ENCODE measurements at places on chromosomes 5 and 9.
A peak's percentile ranks its signal among the peaks of the same experiment; 100 is the strongest.

DNA sequence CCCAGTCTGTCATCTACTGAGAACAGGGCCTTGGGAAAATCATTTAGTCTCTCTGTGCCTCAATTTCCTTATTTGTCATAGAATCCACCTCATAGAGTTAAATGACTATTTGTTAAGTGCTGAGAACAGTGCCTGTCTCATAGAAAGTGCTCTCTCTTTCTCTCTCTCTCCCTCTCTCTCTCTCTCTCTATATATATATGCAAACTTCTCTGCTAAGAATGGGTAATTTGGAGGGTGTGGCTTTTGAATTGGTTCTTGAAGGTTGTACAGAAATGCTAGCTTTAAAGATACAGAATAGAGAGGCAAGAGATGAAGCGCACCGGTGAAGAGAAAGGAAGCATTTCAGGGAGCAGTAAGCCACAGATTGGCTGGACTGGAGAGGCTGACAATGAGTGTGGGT is 197.4 kb downstream of the FBN2 start:
- no peak for DNase-seq

DNA sequence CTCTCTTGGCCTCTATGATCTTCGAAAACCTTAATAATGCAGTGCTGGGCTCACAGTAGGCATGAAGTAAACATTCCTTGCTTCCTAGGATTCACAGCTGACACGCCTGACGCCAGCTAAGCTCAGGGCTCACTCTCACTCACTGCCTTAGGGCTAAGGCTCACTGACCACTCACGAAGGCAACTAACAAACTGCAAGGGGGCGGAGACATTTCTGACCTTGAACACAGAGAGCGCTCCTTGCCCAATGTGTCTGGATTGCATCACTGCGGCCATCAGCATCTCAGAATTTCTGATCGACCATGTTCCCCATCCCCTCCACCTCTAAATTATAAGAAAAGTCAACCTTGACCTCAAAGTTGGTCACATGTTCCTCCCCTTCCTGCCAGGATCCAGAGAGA is 372.6 kb downstream of the EBF1 start:
- no peak for DNase-seq

- DNase-seq: no peak
Observed at GRCh38 chr9:35236692-35237091, 74.9 kb downstream of the UNC13B start.

DNA sequence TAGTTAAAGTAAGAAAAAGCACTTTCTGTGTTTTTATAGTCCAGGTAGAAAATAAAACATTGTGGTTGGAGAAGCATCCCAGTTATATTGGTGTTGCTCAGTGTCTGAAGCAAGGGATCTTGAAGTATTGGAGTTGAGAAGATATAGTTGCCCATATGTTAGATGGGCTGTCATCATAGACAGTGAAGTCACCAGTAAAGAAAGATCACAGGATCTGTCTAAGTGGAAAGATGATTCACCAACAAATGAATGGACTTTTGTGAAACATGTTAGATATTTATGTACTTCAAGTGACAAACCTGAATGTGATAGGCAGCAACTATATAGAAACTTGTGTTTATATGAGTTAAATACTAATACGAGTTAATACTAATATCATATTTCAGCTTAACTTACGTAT is 11.7 kb downstream of the OGN start:
- peak; percentile 10 for DNase-seq

- no peak for DNase-seq
Observed at GRCh38 chr9:3894772-3895171, 369.0 kb upstream of the RFX3 start.

GRCh38 chr5:172420235-172420939 is 33.9 kb downstream of the SH3PXD2B start:
- DNase-seq: peak; percentile 84

DNA sequence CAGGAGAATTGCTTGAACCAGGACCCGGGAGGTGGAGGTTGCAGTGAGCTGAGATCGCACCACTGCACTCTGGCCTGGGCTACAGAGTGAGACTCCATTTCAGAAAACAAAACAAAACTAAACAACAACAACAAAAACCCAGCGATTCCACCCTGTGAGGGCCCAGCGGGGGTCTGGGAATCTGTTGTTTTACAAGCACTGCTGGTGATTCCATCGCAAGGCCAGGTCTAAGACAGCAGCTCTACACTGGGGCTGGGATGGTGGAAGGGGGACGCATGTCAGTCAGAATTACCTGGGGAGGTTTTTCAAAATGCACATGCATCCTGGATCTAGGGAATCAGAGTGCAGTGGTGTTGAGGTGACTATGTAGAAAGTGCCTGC is 90.9 kb downstream of the ANKRD55 start:
- DNase-seq: no peak

GRCh38 chr5:134664448-134664847 is 15.9 kb downstream of the SEC24A start:
- no peak for DNase-seq

GRCh38 chr5:139100825-139101224 is 97.3 kb downstream of the SIL1 start:
- DNase-seq: no peak

- DNase-seq: peak; percentile 90
Observed at GRCh38 chr5:141513627-141514329, 24.9 kb downstream of the PCDHGC5 start.

DNA sequence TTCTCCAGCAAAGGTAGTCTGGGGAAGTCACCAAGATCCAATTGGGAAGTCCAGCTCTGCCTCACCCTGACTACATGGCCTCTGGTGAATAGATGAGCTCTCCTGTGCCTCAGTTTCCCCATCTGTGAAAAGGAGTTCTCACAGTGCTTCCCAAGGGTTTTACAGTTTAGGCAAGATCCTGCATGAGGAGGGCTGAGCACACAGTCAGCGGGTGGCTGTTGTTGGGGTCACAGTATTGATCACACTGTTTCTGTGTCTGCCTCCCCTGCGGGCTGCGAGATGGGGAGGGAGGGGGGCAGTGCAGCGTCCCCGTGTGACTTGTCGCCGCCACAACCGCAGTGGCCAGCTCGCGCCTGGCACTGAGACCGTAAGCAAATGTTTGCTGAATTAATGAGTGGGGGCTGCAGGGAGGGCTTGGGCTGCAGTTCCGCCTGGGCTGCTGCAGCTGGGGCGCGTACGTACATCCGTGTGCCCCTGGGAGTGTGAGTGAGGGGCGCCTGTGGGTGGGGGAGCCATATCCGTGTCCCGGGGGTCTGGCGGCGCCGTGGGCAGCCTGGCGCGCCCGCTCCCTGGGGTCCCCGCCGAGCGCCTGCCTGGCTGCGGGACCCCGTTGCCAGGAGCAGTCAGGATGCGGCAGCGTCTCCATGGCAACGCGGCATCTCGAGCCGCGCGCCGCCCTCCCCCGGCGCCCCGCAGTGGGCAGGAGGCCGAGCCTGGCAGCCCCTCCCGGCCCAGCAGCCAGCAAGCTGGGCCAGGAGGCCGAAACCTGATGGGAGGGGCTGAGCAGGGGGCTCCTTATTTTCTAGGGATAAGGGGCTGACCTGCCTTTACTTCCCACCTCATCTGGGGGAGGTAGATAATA is 31.4 kb upstream of the PSD2 start:
- DNase-seq: no peak

DNA sequence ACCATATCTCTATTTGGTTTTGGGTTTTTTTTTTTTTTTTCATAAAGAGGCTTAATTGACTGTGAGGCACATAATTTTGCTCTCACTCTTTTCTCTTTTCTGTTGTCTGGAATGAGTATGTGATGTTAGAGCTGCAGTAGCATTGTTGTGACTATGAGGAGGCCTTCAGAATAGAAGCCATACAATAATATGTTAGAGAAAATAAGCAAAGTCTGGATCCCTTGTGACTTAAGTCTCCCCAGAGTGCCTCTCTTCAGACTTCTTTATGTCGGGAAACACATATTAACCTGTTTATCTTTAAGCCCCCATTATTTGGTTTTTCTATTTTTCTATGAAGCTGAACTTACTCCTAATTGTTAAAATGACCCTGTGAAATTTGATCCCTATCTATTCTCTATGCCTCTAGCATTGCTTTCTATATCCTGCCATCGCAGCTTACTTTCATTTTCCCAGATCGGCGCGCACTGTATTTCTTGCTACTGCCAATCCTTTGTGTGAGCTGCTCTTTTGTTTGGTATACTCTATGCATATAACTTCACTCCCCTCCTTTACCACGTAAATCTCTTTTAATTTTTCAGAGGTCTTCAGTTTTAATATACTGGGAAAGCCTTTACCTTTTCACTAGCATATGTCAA is 372.5 kb upstream of the KCNN2 start:
- no peak for DNase-seq

GRCh38 chr5:121199216-121199999 is 652.3 kb upstream of the FTMT start:
- DNase-seq: no peak

DNA sequence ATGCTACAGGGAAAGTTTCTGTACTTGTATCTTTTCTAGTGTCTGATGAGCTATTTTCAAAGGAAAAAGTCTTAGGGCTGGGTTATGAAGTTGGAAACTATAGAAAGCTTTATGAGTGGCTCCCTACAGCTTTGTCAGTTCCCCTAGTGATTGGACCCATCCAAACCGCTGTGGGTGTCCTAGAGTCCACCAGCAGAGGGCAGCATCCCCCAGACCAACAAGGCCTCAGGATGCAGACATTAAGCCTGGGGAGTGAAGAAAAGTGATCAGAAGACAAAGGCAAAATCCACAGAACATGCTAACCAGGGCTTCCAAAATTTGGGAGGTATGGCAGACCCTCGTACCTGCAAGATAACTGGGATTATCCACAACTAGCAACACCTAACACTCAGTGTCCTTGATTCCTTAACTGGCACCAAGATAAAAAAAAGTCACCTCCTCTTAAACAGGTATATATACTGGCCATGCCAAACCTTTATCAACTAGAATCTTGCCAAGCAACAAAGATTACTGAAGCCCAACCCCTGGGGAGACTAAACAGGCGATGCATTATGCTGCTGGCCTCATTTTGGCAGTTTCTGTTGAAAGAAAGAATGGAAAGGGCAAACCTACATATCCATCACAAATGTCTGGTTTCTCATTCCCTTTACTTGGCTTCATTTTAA is 110.4 kb upstream of the NR5A1 start:
- peak; percentile 68 for DNase-seq

DNA sequence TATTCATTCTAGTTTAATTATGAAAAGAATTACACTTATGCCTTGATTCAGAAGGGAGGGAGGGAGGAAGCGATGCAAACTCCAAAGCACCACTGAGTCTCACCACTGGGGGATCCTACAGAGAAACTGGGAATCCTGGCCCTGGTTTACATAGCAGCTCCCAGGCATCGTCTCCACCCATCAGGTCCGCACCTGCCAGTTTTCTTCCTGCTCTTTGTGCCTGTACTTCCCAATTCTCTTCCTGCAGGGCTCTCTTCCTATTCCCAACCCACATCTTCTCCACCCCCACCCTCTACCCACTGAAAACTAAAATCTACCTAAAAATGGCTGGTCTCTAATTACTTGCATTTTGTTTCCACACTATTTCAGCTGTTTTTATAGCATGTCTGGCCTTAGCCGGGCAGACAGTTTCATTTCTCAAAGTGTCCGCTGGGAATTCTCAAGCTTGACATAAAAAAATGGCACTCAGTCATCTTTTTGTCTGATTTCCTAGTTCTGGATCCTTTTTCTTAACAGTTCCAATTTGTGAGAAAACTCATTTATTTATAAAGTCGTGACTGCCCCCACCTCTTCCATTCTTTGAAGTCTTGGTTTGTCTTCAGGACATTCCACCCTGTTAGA is 1.6 kb upstream of the TNIP1 start:
- DNase-seq: no peak

DNA sequence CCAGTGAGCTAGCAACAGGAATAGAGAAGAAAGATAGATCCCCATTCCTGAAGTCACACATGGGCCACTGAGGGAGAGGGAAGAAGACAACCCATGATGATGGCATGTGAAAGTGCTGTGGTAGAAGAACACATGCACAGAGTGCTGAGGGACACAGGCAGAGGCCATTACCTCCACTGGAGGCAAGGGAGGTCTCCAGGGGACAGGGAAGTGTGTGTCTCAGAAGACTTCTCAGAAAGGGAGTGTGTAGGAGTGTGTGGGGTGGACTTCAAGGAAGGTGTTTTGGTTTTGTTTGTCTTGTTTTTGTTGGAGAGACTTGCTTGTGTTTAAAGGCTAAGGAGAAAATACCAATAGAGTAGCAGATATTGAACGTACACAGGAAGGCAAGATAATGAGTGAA is 77.0 kb upstream of the SMARCA2 start:
- no peak for DNase-seq

DNA sequence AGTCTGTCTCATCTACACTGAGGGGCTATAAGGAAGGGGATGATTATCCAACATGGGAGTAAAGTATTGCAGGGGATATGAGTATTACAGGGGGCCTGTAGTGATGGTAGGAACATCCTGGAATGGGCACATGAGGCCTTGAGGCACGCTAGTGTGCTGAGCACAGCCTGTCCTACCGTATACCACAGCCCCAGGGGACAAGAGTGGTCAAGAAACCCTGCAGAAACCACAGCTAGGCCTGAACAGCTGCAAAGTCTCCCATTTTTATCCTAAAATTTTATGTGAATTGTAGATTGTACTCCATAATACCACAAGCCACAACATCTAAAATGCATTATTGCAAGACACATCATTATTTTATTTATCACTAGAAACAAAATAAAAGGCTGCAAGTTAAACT is 136.3 kb upstream of the ASTN2 start:
- no peak for DNase-seq

GRCh38 chr9:70291446-70291845 is 32.7 kb downstream of the SMC5 start:
- no peak for DNase-seq

- DNase-seq: no peak
Observed at GRCh38 chr5:114346181-114346580, 15.7 kb upstream of the KCNN2 start.

DNA sequence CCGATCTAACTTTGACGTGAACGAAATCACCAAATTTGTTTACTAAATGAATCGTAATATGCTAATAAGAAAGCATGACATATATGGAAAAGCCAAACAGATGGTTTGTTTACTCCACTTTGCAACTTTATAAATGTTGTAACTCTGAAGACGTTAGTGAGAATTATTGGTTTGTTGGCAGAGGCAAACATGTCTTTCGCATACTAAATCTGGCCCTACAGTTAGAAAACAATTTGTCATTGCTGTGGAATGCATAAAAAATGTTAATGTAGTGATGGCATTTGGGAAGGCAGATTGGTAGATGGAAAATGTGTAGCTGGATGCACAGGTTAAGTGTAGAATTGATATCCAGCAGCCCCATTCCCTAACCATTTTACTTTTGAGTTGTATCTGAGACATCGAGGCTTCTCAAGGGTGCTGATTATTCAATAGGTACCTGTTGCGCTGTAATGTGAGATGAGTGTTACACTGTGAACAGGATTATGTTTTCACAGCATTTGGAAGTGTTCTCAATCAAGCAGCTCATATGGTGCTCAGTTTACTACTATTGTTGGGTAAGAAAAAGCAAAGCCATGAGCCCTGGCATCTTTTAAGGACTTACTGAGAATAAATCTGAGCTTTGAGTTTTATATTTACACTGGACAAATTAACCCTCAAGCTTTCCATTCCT is 444.8 kb downstream of the BNC2 start:
- DNase-seq: no peak

- no peak for DNase-seq
Observed at GRCh38 chr5:120297616-120298015, 166.5 kb upstream of the PRR16 start.

- DNase-seq: no peak
Observed at GRCh38 chr5:31485376-31486207, 46.3 kb downstream of the DROSHA start.
